ENCODE measurements at places on chromosomes 6 and 20. TPM values are rescaled to one million over a fixed set of nuclear protein-coding genes. Genes with fewer than 3 reads are reported as not detected.

TRIM40 gene
- total RNA-seq, result not detected

BCL2L1 gene
- total RNA-seq, result 52.9 TPM

- peaks cover 17% of the 10 kb centered on the region for H3K4me1 ChIP-seq
- no peak overlapping the region for H3K27ac ChIP-seq
- DNase-seq, result no peak
- H3K36me3 ChIP-seq, result no peaks in the 10 kb centered on the region
- no peaks in the 10 kb centered on the region for H3K27me3 ChIP-seq
These were observed 12.2 kb upstream of the ZBTB46 start for GRCh38 chr20:63843222-63843621.

GRCh38 chr6:15524861-15525401 is 137.9 kb downstream of the DTNBP1 start:
- H3K4me1 ChIP-seq, result peaks cover 33% of the 10 kb centered on the region
- no peak overlapping the region for H3K4me3 ChIP-seq
- no peak for DNase-seq
- H3K36me3 ChIP-seq, result peaks cover 84% of the 10 kb centered on the region

GRCh38 chr6:94751641-94752329 is 825.5 kb upstream of the MANEA start:
- H3K4me1 ChIP-seq, result no peaks in the 10 kb centered on the region
- peaks cover 10% of the 10 kb centered on the region for H3K36me3 ChIP-seq
- DNase-seq, result no peak
- no peak overlapping the region for H3K4me3 ChIP-seq
- H3K27me3 ChIP-seq, result no peaks in the 10 kb centered on the region

DNA sequence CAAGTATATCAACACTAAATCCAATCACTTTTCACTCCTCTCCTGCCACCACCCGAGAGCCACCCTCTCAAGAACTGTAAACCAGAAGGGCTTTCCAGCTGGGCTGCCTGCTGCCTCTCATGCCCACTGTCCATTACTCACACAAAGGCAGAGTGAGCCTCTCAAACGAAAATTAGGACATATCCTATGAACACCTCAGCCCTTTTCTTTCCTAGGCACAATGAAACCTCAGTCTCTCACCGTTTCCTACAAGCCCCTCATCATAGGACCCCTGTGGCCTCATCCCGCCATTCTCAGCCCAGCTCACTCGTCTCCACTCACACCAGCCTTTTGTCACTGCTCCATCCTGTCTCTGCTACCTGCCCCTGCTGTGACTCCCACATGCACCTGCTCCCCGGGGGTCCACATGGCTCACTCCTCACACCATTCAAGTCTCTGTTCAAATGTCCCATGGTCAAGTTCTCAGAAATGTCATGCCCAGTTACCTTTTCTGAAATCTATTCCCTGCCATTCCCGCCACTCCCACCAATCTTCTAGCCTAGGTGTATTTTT is 7.4 kb downstream of the HLA-F start:
- no peak overlapping the region for H3K4me3 ChIP-seq
- no peaks in the 10 kb centered on the region for H3K36me3 ChIP-seq
- DNase-seq, result no peak
- no peak overlapping the region for H3K27ac ChIP-seq
- peaks cover 61% of the 10 kb centered on the region for H3K27me3 ChIP-seq
- H3K4me1 ChIP-seq, result no peaks in the 10 kb centered on the region
